Left hindlimb (tissue), 1 donor: ENCODE measurements at places on chromosomes 11 and 22.
A peak's percentile ranks its signal among the peaks of the same experiment; 100 is the strongest.

DNA sequence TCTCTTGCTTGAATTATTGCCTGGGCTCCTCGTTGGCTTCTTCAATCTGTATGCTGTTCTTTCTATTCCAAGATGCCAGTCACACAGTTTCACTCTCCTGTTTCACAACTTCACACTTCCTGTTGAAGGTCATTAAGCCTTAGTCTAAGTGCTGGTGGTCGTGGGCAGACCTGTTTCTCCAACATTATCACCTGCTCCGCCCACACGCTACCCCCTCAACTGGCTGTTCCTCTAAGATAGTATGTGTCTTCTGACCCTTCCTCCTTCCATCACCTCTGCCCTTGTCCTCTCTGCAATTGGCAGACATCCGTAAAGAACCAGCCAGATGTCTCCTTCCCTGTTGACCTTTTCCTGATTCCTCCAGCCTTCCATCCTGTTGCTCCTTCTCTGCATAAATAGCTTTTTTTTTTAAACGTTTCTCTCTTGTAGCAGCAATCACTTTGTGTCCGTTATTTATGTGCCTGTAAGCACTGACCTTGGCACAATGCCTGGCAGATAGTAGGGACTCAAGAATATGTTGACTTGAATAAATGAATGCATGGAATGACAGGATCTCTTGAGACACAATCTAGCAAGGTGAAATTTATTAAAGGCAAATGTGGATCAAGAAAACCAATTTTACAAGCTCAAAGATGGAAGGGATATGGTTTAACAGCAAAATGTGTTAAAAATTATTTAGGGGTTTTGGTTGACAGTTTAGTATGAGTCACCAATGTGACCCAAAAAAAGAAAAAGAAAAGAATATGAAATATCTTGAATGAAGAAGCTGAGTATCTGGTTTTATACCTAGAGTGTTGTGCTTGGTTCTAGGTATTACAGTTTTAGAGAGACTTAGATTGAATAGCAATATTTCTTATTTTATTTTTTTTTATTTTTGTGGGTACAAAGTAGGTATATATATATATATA lies 12.6 kb downstream of the DIXDC1 start:
- DNase-seq = no peak

DNA sequence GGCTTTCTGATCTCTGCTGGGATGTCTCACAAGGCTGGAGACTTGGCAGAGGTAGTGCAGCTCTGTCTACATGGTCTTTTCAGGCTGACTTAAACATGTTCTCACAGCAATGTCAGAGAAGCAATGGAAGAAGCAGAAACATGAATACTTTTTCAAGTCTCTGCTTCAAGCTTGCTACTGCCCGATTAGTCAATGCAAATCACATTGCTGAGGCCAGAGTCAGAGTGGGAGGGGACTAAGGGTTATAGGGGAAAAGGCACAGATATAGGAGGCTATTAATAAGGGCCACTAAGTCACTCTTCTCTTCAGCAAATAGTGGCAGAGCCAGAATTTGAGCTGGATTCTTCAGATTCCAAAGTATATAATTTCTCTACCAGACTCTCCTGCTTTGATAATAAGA lies 390.5 kb downstream of the TMEM135 start:
- no peak for DNase-seq

DNA sequence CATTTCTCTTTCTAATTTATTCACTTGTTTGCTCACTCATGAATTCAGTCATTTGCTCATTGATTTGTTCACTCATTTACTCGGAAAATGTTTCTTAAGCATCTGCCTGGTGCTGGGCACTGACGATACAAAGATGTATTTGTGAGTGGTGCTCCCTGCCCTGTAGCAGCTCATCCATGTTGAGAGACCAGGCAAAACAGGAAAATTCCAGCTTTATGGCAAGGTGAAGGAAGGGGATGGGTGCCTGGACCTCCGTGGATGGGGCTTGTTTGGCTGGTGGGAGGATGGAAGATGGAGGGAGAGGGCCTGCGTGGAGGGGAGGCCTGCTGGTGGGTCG lies 53.1 kb downstream of the TBC1D22A start:
- DNase-seq = no peak

GRCh38 chr11:33642461-33643166 lies 58.0 kb downstream of the C11orf91 start:
- DNase-seq = no peak

DNA sequence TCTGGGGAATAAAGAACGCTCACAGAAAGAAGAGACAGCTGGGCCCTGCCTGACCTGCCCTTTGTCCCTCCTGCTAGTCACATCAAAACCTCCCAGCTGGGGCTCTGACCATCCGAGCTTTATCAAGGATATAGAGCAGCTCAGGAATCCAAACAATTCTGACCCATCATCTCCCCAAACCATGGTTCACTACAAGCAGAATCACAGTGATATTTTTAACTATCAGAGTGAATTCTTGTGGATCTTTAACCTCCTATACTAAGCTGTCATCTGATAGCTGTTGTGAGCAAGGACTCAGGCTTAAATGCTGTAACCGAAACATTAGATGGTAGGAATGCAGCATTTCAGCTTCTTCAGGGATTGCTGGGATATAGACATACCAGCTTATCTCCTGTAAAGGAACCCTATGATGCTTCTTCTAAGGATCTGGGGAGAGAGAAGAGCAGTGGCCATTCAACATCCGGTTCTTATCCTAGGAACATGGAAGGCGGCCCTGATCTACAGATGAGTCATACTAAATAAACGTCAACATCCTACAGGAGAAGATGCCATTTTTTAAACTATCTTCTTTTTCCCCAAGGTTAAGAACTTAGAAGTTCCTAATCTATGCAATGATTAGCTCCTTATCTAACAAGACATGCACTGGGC lies 84.7 kb upstream of the AKIP1 start:
- DNase-seq = no peak

- DNase-seq = no peak
These were observed 32.5 kb upstream of the LARGE1 start for GRCh38 chr22:33952776-33953175.

GRCh38 chr11:43996318-43996717 lies 51.5 kb upstream of the ACCSL start:
- DNase-seq = no peak

- DNase-seq = peak; percentile 67
These were observed 21.5 kb upstream of the NRIP3 start for GRCh38 chr11:9025101-9025850.

DNA sequence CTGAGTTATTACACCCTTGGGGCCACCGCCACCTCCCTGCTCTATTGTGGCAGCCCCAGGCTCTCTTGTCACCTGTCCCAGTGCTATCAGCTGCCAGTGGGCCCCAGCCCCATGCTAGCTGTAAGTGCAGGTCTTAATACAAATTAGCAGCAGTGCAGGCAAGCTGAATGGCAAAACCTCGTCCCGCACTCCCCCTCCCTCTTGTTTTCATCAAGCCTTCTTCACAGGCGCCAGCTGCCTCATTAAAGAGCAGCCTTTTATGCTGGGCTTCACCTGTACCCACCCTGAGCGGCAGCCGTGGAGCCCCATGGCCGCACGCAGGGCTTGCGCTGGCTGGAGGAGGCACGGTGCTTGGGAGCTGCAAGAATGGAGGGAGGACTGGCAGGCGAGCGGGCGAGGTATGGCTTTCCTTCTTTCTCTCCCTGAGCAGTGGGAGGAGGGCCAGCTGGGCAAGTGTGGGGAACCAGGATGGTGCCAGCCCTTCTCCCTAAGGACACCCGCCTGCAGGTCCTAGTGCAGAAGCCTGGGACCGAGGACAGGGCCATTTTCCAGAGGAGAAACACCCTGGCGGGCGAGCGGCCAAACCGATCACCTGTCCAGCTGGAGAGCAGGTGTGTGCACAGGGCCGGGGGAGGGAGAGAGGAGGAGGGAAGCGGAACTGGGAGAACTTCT lies 70.7 kb downstream of the FLI1 start:
- no peak for DNase-seq

GRCh38 chr11:90847268-90847886 lies 624.5 kb upstream of the CHORDC1 start:
- no peak for DNase-seq
